ENCODE measurements at places on chromosomes 4 and X.

DNA sequence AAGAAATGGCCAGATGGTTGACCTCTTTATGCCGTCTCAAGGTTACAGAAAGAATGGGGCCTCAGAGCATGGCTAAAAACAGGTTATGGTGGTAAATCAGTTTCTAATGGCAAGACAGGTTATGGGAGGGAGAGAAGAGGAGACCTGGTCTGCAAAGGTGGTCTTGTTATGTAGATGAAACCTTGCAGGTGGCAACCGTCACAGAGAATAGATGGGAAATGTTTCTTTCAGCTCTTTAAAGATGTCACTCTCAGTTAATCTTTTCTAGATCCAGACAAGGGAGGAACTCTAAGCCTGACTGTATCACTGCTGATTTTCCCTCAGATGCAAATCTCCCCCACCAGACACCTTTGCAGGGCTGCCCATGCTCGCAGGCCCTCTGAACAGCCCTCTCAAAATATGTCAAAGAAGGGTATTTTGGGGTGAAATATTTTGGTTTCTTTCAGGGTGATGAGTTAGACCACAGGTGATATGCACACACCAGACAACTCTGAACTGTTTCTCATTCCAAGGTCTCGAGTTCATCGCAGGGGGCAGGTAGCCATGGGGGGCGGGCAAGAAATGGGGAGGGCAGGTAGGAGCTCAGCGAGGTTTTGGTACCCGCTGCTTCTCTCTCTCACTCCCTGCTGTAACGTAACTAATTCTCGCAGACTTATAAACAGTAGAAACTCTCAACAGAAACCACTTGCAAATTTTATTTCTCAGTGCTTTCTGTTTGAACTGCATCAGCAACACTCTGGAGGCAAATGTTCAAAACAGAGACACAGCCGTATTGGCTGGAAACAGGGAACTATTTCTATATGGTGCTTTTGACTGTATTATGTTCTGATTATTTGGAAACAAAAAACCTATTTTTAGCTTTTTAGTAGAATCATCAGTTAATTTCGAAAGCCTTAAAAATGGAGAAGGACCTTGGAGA lies 32.4 kb downstream of the CASP3 start:
- no peak for DNase-seq

DNA sequence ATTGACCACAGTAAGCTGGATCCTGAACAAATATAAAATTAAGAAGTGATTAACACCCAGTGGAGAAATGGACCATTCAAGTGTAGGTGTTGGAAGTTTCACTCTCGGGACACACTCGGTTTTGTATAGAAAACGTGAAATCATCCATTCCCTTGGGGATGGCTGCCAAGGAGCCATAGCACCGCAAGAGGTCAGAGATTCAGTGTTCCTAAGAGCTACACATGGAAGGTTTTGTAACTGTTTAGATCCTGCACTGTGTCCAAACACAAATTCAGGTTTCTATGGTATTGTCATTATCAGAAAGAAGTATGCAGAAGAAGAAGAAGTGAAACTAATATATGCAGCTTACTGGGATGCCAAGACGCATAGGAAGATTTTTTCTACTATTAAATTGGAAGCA lies 281.0 kb downstream of the LDB2 start:
- no peak for DNase-seq

GRCh38 chr4:94525993-94526728 lies 74.4 kb downstream of the PDLIM5 start:
- no peak for DNase-seq

GRCh38 chr4:4643306-4643705 lies 101.5 kb upstream of the STX18 start:
- DNase-seq = no peak

DNA sequence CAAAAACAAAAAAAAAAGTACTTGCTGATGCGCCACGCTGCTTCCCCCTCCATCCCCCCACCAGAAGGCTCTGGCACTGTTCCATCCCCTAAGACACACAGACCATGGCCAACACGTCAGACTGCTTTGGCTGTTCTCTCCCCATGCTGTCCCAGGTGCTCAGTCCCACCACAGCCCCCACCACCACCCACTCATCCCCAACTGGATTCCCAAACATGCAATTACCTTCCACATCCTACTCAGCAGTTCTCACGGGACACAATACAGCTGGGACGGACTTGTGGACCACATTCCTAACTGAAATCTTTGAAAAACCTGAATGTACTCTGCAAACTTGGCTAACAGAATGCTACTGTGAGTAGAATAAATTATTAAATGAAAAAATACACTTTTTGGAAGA lies 8.6 kb downstream of the FAT1 start:
- DNase-seq = no peak

GRCh38 chrX:133249266-133250058 lies 31.3 kb upstream of the TFDP3 start:
- DNase-seq = no peak

DNA sequence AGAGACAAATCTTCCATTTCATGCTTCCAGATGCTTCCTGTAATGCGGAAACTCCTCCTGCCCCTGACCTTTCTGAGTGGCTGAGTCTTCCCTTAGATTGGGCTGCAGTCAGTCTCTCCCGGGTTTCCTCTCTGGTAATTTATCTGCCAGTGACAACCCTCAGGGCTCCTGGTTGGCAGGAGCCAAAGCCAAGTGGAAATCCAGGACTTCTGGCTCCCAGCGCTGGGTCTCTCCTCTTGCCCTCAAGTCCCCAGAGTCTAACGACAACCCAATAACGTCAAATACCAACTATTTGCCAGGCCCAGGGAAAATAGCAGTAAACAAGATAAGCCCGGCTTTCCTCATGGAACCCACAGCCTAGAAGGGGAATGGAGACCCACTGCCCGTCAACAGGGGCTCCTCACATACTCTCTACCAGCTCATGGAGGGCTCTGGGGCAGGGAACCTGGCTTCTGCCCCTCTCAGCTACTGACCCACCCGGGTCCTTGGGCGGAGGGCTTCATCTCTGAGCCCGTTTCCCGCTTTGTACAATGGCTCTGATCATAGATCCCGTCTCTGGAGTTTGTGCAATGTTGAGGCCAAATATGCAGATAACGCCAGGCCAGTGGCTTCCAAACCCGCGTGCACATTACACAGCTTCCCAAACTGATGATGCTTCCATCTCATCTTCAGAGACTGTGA lies 1.1 kb upstream of the TBC1D14 start:
- DNase-seq = no peak

GRCh38 chr4:65007841-65008439 lies 598.7 kb upstream of the TECRL start:
- DNase-seq = no peak

GRCh38 chr4:168847771-168848502 lies 162.1 kb downstream of the CBR4 start:
- no peak for DNase-seq

DNA sequence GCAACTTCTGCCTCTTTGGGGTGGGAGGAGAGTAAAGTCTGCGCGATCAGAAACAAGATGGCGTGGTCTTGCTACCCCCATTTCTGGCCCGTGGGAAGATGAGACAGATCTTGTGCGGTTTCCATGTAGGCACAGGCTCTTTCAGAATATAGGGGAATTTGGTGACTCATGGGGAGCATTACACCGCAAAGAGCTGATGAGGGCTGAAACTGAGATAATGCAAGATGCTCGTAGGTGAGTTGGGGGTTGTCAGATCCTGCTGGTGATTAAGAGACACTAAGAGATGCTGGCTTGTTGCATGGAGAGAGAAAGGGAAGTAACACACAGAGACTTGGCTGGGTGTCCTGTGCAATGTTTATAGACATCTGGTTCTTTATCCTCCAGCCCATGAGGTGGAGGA lies 1.5 kb downstream of the EVC start:
- no peak for DNase-seq

DNA sequence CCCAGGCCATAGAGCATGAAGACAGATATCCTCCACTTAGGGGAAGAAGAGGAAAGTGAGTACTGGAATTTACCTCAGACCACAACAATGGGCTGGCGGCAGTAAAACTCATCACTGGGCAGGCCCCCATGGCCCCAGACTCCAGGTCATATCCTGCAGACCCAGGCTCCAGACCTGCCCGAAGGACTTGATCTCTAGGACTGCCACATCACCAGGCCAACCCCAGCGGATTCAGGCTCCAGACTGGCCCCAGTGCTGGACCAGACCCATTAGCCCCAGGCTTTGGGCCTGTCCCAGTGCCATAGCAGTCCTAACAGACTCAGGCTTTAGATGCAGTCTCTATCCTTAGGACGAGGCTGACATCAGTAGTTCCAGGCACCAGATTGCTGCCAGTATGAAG lies 190.6 kb downstream of the DLG3 start:
- DNase-seq = no peak

DNA sequence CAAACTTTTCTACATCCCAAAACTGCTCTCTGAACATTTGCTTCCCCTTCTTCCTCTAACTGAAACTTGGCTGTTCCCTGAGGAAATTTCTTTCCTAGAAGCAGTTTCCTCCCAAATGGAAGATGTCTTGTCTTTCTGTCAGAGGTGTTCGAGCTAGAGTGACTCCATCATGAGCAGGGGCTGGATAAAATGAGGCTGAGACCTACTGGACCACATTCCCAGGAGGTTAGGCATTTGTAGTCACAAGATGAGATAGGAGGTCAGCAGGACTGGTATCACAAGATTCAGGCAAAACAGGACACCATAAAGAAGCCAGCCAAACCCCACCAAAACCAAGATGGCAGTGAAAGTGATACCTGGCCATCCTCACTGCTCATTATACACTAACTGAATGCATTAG lies 35.8 kb upstream of the PGRMC2 start:
- no peak for DNase-seq

DNA sequence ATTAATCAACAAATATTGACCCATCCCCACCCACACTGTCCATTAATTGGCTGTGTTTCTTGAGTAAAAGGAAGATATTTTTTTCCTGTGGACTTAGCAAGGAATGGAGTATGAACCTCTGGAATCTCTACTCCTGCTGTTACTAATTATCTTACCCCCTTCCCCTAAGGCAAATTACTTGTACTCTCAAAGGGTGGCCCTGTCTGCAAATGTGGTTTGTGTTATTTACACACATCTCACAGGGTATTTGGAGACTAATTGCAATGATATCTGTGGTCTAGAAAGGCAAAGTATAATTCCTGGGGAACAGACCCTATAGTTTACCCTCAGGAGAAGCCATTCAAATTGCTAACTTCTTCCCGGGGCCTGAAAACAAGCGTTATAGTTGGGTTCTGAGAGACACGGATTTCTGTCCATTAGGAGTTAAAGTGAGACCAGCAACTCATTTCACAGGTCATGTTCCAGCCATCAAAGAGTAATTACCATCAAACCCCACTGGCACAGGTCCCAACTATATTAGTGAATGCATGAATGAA lies 133.0 kb upstream of the RASGEF1B start:
- no peak for DNase-seq

DNA sequence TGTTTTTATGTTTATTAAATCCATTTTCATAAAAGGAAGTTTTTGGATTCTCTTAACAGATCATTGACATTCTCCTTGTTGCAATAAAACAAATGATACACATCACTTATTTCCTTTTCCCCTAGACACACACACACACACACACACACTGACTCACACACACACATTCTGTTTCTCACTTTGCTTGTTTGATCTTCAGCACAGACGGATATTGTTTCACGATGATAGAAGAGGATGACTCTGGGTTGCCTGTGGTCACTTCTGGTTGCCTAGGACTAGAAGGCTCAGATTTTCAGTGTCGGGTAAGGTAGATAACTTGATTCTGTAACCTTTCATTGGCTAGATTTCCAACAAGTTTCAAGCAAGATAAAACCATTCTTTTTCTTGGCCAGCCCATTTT lies 356.8 kb downstream of the BMPR1B start:
- no peak for DNase-seq
